CD4-positive, alpha-beta T cell treated with Interleukin-2 at 100 ng/mL for 4 hours (primary cell): ENCODE measurements at places on chromosomes 16 and 17.

GRCh38 chr17:76545918-76546555 lies 6.2 kb downstream of the PRCD start:
- DNase-seq = no peak

- no peak for DNase-seq
Measured at GRCh38 chr16:66895999-66896398, 15.7 kb downstream of the PDP2 start.

DNA sequence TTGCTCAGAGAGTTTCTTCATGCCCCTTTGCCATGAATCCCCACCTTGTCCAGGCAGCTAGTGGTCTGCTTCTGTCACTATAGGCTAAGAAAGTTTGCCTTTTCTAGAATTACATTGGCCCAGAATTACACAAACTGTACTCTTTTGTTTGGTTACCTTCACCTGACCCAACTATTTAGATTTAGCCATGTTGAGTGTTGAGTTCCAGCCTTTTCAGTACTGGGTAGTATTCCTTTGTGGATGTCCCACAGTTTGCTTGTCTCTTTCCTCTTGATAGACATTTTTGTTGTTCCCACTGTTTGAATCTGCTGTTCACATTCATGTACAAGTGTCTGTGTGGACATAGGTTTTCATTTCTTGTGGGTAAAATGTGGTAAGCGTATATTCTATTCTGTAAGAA lies 22.3 kb downstream of the USP10 start:
- DNase-seq = no peak

GRCh38 chr17:28228109-28228840 lies 90.7 kb upstream of the TMEM97 start:
- no peak for DNase-seq

GRCh38 chr17:54882950-54883349 lies 17.7 kb upstream of the TOM1L1 start:
- no peak for DNase-seq

GRCh38 chr17:30429155-30429554 lies 48.1 kb upstream of the GOSR1 start:
- DNase-seq = no peak

DNA sequence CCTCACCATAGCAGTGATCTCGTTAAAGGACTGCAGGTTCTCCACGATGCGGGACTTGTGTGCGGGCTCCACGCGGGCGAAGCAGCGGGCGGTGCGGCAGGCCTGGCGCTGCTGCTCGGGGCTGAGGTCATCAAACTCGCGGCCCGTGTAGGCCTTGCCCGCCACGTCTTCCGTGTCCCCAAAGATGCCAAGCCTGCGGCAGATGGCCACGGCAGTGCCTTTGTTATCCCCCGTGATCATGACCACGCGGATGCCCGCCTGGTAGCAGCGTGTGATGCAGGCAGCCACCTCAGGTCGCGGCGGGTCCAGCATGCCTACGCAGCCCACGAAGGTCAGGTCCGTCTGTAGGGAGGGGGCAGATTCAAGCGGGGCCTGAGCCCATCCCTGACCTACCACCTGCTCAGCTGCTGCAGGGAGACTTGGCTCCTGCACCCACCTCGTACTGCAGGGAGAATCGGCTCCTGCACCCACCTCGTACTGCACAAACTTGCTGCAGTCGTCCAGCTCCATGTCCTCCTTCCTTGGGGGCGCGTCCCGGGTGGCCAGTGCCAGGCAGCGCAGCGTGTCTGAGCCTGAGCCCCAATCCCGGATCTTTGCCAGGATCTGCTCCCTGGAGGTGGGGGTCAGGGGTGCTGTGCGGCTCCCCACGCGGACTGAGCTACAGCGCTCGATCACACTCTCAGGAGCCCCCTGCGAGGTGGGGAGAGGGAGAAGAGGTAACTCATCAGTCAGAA lies 23.1 kb downstream of the ATP2A3 start:
- DNase-seq = no peak

- DNase-seq = no peak
Measured at GRCh38 chr17:60562421-60562820, 36.4 kb upstream of the APPBP2 start.

- DNase-seq = no peak
Measured at GRCh38 chr17:35676441-35676840, 55.0 kb upstream of the RASL10B start.

- no peak for DNase-seq
Measured at GRCh38 chr16:9062301-9062700, 29.1 kb upstream of the HAPSTR1 start.

GRCh38 chr17:13086142-13086769 lies 68.4 kb upstream of the ELAC2 start:
- no peak for DNase-seq

- DNase-seq = no peak
Measured at GRCh38 chr17:33055746-33056145, 64.1 kb downstream of the SPACA3 start.

GRCh38 chr16:3143598-3144320 lies 8.9 kb downstream of the ZNF213 start:
- no peak for DNase-seq

- no peak for DNase-seq
Measured at GRCh38 chr17:79622776-79623175, 11.9 kb upstream of the RBFOX3 start.

GRCh38 chr17:57365420-57365819 lies 109.1 kb downstream of the MSI2 start:
- no peak for DNase-seq

GRCh38 chr17:74403512-74404137 lies 28.3 kb upstream of the GPRC5C start:
- DNase-seq = no peak

- no peak for DNase-seq
Measured at GRCh38 chr16:78244131-78244895, 144.9 kb downstream of the WWOX start.

DNA sequence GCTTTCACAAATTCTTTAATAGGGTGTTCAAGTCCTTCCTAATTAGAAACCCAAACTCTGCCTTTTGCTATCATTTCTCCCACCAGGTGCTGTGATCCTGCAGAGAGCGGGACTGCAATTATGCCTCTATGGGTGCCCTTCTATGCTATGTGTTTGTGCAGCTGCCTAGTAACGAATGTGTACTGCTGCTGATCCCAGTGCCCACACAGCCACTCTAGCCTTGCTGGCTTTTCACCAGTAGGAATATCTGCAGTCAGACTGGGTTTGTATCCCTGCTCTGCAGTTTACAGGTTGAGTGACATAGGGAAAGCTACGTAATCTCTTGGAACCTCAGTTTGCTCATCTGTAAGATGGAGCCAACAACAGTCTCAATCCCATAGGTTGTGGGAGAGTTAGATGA lies 179.6 kb upstream of the IRX3 start:
- DNase-seq = no peak

DNA sequence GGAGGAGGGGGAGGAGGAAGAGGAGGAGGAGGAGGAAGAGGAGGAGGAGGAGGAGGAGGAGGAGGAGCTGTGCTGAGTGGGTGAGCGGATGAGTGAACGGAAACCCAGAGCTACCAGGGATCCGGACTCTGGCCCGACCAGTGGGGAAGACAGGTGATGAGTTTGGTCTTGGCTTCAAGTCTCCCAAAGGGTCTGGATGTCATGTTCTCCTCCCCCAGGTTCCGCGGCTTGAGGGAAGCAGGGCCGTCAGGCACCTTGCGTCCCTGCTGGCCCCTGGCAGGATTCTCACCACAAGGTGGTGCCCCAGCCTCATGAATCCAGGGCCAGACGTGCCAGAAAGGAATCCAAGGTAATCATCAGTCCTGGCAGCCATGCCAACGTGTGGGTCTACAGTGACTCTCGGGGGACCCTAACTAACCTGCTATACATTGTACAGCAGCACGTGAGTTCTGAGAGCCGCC lies 13.5 kb upstream of the ABAT start:
- DNase-seq = peak; percentile 61
